ENCODE measurements at places on chromosomes 2 and 18.

- DNase-seq = no peak
These were observed 696 bp downstream of the EMX1 start for GRCh38 chr2:72917877-72918553.

DNA sequence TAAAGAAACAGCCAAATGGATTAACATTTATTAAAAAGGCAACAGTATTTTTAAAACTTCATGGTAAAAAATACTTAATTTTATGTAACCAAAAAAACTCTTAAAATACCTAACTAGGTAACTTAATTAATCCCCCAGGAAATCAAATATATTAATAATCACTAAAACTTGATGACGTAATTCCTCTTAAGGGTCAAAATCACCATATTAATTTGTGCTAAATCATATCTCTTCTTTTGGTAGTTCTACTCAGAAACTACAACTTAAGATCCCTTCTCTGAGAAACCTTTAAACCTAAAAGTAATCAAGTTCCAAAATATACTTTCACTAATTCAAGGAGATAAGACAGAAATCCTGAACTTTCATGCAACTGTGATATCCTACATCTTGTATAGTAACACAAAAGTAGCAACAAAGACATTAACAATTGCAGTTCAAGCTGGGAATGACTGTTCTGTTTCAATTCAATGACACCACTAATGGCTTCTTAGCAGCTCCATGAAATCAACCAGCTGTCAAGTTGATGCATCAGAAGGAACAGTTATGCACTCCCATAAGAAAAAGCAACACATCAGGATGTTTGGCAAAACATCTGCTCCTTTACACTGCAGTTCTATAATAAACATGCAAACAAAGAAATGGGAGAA, 4.0 kb downstream of the BAZ2B start:
- DNase-seq = peak; percentile 25

DNA sequence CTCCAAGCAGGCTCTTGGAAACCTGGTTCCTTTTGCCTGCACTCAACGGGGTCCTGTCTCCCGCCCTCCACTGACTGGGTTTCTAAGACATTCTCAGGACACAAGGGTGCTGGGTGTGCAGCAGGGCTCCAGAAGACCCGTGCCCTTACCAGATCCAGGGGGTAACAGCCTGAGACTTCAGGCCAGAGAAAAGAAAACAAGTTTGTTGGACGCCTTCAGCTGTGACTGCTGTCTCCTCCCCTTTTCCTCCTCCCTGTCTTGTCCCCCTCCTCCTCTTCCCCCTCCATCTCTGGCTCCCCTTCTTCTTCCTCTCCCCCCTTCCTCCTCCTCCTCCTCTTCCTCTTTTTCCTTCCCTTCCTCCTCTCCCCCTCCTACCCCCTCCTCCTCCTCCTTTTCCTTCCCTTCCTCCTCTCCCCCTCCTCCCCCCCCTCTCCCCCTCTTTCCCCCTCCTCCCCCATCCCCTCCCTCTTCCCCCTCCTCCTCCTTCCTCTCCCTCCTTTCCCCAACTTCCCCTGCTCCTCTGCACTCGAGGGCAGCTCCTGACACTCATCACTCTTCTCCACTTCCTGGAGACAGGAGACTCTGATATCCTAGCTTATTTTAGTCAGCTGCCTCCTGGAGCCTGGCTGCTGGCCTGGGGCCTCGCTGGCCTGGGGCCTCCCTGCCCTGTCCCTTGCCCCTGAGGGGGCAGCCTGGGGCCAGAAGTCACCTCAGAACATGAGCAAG, 12.4 kb downstream of the ADRA2B start:
- DNase-seq = no peak

- no peak for DNase-seq
These were observed 60.5 kb upstream of the ZNG1B start for GRCh38 chr2:113376913-113377445.

DNA sequence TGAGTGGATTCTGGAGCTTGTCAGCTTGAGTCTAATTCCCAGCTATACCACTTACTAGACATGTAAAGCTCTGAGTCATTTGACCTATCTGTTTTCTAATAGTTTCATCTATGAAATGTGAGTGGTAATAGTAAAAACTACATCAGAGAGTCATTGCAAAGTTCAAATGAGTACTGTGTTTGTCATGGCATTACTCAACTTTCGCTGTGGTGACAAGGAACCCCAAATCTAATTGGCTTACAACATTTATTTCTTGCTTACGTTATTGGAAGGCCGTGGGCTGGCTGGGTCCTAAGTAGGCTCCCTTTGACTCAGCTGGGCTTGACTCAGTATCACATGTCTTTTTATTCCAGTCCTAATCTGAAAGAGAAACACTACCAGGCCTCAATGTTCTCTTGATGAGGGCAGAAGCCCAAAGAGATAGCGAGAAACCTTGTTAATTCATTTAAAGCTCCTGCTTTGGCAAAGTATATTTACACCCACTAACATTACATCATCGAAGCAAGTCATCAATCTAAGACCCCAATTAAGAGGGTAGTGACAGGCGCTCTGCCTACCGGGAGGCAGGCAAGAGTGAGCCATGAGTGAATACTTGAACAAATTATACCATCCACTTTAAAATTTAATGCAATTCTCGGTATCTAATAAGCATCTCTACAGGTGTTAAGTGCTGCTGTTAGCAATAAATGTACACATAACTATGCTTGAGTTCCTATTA, 431.8 kb upstream of the SPHKAP start:
- DNase-seq = peak; percentile 32

GRCh38 chr2:23692851-23693605, 233.9 kb downstream of the ATAD2B start:
- no peak for DNase-seq

GRCh38 chr2:70686577-70687460, 81.2 kb downstream of the ADD2 start:
- peak; percentile 92 for DNase-seq

DNA sequence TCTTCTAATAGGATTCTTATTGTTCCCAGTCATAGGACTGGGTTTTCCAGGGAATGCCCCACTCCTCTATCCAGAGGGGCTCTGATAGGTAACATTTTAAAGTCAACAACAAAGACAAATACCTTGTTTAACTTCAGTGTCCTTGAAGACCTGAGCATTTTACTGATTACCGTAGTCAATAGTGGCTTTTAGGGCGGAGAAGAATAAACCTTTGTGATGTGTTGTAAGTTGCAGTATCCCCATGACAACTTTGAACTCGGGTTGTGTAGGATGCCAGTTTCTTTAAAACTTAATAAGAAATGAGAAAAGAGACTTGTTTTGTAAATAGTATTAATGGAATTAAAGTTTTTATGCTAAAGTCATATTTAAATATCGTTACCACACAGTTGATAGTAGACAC, 6.0 kb downstream of the GATA6 start:
- no peak for DNase-seq

DNA sequence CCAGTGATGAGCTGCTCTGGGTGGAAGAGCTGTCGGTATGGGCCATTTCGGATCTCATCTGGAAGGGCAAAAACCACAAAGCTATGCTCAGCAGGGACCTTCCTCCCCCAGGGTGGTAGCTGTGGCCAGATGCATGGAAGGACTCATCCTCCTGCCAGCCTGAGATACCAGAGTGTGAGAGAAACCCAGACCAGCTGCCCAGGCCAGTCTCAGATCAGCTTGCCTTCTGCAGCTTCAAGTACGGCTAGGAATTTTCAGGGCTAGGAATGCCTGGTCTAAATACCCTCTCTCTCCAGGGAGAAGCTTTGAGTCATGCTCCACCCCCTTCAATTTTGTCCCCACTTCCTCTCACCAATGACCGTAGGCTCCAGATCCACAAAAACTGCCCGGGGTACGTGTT, 1.4 kb upstream of the TUBA4B start:
- no peak for DNase-seq

DNA sequence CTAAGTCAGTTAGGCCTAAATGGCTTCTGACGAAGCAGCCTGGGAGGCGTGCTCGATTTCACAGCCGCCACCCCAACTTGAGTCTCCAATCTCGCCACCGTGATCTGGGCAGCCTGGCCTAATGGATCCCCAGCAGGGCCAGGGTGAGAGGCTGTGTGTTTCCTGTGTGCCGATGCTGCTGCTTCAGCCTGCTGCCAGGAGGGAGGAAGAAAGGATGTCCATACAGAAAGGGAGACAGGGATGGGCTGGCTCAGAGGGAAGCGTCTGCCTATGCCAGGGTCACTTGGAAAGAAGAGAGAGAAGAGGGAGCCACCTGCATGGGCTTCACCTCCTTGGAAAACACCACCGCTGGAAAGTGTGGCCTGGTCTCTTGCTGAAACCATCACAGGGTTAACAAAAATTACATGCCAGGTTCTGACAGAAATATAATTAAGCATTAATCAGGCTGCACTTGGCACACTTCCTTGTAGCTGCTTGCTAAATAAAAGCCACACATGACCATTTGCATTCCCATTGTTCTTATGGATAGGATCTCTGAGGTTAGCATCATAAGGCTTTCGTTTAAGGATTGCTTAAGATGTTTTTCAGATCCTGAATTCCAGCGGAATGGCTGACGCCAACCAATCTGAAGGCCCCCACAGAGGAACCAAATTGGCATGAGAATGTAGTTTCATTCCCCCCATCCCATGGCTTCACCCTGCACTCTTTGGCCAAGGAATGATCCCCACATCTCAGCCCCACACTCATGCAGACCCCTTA, 108.8 kb upstream of the SLC1A4 start:
- no peak for DNase-seq

GRCh38 chr2:178066890-178067669, 5.5 kb downstream of the PDE11A start:
- DNase-seq = no peak

DNA sequence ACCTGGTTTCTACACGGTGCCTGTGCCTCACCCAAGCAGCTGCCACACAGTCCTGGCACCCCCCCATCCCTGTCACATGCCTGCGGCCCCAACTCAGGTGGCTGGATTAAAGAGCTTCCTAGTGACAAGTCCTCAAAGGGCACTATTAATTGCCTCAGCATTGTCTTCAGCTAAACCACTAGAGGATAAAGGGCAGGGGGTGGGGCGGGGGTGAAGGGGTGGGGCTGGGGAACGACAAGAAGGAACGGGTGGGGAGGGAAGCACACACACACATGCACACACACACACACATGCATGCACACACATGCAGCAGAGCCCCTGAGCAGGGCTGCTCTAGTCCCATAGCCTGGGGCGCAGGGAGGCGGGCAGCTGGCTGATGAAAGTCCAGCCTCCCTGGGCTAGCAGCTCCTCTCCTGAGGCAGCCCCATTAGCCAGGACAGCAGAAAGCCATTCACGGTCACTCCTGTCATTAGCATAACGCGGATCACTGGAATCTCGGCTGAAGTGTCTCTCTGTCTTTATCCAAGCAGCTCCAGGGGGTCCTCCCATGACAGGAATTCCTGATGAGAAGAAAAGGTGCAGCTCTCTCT, 7.4 kb upstream of the TEX261 start:
- DNase-seq = no peak

DNA sequence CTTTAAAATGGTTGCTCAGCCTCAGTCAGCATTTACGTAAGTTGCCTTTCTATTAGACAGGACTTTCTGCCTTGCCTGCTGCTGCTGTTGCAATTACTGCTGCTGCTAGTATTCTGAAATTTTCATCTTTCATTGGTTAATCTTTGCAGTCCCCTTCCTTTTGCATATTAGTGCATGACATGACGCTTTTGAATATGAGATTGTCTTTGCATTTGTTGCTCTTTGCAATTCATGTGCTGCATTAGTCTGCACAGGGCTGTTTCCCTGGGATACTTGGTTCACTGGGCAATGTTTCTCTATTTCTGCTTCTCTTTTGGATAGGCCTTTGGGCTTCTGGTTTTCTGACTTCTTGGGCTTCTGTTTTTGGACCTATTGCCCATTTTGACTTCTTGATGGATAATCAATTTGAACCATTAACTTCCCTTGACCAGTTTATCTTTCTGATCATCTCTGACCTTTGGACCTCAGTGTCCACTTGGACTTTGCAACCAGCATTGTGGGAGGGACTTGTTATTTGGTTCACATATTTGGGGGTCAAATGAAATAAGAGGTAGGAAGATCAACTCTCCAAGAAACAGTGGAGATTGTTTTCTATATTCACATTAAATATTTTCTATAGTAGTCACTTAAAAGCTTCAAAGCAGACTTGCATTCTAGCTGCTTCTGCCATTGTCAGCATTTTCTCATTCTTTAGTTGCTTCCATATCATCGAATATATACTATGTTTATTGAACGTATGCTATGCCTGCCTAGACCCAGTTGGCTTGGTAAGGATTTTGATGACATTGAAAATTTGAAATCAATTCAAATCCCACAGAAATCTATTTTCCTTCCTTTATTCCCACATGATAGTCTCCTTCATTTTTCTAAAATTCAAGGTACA, 12.5 kb upstream of the BUB1 start:
- DNase-seq = no peak
